ENCODE measurements at places on chromosomes 1 and 21.

DNA sequence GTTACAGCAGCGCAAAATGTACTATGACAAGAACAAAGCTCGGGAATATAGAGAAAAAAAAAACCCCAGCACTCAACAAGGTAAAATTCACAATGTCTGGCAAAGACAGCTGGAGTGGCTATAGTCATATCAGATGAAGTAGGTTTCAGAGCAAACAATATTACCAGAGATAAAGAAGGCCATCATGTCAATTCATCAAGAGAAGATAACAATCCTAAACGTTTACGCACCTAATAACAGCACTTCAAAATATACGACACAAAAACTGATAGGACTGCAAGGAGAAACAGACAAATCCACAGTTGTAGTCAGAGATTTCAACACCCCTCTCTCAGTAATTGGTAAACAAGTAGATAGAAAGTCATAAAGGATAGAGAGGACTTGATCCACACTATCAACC, 455.2 kb downstream of the PTPRU start:
- DNase-seq: no peak

DNA sequence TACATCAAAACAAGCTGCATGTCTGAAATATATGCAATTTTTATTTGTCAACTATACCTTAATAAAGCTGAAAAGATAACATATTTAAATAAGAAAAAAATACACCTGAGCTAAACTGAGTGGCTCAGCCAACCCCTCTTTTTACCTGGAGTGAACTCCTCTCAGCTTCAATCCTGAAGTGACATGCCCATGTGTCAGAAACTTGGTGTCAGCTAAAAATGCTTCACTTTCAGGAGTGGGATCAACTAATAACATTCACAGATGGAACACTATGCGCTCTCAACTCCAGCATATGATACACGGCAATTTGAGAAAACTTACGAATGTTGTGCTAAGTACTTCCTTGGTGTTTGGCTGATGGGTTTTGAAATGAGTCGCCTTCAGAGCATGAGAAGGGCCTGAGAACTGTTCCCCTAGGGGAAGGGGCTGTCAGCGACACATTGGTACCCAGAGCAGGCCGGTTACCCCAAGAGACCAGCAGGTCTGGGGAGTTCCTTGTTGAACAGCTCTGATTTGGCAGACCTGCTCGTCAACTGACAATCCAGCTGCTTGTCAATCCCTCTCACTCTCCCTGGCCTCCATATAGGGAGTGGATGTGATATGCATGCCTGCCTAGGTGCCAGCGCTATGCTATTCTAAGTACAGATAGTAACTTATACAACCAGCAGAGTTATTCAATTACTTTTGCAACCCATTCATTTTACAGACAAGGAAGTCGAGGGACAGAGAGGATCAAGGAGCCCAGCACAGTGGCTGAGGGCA, 267.7 kb downstream of the PCP4 start:
- DNase-seq: no peak

- DNase-seq: no peak
These were observed 44.9 kb upstream of the APOBEC4 start for GRCh38 chr1:183697814-183698590.

DNA sequence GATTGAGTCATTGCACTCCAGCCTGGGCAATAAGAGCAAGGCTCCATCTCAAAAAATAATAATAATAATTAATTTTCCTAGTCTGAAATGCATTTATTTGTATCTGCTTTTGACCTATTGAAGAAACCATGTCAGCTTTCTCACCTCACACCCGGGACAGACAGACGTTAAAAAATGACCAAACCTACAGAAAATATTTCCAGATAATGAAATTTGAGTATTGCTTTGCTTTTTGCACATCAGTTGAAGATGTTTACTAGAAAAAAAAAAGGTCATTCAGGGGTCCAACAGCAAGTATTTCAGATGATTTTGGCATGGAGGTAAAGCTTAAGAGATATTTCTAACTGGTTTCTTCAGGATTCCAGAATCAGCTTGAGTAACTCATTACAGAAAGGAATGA, at the start of gene OR6K6:
Gene OR6K6, plus strand, starts transcription at position 301 of the 400 bp plus-strand sequence. CDS start 168 bp downstream, outside the sequence.
- no peak for DNase-seq

DNA sequence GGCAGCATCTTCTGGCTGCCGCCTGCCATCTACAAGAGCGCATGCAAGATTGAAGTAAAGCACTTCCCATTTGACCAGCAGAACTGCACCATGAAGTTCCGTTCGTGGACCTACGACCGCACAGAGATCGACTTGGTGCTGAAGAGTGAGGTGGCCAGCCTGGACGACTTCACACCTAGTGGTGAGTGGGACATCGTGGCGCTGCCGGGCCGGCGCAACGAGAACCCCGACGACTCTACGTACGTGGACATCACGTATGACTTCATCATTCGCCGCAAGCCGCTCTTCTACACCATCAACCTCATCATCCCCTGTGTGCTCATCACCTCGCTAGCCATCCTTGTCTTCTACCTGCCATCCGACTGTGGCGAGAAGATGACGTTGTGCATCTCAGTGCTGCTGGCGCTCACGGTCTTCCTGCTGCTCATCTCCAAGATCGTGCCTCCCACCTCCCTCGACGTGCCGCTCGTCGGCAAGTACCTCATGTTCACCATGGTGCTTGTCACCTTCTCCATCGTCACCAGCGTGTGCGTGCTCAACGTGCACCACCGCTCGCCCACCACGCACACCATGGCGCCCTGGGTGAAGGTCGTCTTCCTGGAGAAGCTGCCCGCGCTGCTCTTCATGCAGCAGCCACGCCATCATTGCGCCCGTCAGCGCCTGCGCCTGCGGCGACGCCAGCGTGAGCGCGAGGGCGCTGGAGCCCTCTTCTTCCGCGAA, 3.8 kb downstream of the CHRNB2 start:
- DNase-seq: no peak

GRCh38 chr1:15261155-15262002, 14.4 kb downstream of the FHAD1 start:
- DNase-seq: no peak

GRCh38 chr1:85448358-85448757, 16.6 kb downstream of the DDAH1 start:
- DNase-seq: no peak

DNA sequence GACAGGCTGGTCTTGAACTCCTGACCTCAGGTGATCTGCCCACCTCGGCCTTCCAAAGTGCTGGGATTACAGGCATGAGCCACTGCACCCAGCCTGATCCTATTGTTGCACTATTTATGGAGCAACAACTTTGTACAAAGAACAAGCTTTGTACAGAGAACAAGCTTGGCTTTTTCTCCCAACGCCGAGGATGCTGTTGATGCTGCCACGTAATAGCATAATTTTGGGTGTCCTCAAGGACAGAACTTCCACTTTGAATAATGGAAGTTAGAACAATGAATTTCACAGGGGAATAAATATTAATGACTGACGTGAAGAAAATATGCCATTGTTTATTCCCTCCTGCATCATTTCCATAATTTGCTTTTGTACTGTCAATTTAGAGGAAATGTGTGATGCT, 12.8 kb upstream of the RBP7 start:
- no peak for DNase-seq

DNA sequence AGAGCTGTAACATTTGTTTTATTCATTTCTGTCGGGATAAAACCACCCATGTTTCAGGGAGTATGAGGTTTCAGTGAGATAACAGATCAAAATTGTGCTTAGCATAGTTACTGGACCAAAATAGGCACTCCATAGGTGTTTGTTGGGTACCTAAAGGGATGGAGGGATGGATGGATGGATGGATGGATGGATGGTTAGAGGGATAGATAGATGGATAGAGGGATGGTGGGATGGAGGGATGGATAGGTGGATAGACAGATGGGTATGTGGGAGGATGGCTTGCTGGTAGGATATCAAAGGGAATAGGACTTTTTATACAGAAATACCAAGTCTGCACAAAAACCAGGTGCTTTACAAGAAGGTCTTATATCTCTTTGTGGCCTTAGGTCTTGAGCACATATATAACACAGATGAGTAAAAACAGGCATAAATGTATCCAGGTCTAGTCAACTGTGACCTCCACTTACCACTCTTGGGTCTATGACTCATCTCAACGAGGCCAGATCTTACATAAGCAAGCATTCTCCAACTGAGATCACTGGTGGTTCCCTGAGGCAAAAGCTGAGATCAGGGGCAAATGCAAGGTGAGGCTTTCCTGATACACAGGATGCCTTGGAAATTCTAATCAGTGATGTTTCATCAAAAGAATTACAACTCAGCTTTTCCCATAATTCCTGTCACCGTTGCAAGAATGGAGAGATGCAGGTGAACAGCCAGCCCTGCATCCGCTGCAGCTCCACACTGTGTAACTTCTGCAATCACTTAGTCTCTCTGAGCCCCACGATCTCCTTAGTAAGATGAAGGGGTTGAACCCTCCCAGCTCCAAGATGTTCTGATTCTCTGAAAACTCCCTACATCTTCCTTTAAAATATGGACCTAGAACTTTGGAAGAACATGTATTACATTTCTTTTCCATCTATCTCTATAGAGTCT, 32.0 kb downstream of the PTAFR start:
- DNase-seq: no peak

DNA sequence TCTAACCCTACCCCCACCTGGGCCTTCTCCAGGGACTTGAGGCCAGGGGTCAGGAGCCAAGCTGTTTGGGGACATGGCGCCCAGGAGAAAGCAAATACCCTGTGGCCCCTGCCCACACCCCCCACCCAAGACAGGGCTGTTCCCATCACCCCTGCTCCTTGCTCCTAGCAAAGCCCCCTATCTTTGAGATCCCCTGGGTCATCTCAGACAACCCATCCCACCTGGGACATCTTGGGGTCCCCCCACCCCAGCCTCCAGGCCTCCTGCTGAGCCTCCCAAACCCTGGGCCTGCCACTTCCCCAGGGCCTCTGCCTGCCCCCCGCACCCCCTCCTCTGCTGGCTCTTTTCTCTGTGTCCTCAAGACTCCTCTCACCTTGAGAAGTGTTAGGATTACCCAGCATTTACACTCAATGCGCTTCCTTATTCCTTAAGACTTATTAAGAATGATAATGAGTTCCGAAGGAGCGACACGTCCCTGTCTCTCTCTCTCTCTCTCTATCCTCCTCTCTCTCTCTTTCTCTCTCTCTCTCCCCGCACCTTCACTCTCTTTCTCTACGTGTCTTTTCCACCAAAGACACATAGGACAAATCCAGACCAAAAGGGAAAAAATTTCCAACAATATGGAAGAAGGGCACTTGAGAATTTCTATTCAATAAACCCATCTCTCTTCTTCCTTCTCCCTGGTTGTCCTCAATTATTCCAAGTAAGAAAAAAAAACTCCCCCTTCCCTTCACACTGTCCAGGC, 7.2 kb downstream of the CASZ1 start:
- DNase-seq: no peak

DNA sequence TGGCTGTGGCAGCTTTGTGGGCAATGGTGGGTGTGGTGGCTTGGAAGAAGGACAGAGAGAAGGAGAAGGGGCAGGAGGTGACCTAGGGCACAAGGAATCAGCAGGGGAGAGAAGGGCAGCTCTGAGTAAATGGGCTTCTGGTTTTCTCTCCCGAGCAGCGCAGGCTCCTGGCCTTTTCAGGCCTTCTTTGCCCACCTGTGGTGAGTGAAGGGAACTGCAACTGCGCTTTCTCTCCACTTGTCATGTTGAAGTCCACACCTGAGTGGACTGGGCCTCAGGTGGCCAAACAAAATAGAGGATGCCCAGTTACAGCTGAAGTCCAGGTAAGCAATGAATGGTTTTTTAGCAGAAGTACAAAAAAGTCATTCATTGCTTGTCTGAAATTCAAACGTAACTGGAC, 29.4 kb upstream of the KCNA10 start:
- DNase-seq: no peak

DNA sequence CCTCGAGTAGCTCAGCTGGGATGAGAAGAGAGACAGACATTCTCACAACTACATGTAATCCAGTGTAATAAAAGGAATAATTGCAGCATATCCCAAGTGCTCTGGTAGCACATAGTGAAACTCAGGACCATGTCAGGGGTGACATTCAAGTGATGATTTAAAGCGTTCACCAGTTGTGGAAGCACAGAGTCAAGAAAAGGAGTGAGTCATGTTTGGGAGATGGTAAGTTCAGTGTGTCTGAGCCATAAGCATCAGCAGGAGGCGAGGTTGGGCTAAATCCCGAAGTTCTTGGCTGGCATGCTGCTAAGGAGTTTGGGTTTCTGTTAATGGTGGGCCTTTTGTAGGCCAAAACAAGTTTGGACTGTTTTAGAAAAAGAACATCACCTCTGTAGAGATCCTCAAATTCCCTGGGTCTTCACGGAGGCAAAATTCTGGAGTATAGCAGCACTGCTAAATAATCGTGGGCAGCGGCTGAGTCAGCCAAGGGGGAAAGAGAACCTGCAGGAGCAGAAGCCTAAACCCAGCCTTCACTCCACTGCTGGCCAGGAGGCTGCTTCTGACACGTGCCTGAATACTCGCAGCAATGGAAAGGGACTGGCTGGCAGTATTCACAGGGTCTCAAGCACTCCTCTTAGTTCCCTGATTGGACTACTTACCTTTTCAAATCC, 7.2 kb upstream of the NHLH1 start:
- DNase-seq: no peak

GRCh38 chr21:41970106-41970391, 16.2 kb upstream of the C2CD2 start:
- DNase-seq: no peak

DNA sequence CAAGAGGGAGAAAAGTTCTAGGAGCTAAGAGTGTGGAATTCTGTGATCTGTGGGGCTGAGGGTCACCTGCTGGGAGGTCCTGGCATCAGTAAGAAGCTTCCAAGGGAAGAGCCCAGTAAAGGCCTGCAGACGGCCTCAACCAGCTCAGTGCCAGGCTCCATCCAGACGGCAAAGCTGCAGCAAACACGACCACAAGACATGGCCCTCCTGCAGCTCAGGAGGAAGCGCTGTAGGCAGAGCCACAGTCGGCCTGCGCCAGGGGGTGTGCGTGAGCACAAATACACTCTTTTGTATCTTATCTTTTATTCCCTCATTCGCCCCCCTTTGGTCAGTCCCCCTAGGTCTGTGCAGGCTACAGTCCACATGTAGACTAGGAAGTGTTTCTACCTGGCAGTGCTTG, 13.4 kb downstream of the C1orf174 start:
- no peak for DNase-seq

GRCh38 chr1:227885648-227886502, 61.9 kb downstream of the WNT9A start:
- DNase-seq: no peak

DNA sequence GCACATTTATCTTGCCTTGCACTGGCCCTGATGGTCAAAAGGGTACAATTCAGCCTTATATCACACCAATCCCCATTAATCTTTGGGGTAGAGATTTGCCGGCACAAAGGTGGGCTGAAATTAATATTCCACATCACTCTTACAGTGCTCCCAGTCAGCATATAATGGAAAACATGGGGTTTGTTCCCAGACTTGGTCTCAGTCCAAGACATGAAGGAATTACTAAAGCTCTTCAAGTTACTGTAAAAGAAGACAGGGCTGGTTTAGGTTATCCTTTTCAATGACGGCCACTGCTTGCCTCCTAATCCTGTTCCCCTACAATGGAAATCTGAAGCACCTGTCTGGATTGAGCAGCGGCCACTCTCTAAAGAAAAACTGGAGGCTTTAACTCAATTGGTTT, 160.7 kb downstream of the IER5 start:
- DNase-seq: no peak

GRCh38 chr21:32538147-32538792, 47.1 kb downstream of the TCP10L start:
- no peak for DNase-seq

All from stimulated activated CD4-positive, alpha-beta T cell treated with anti-CD3 and anti-CD28 coated beads, Interleukin-12 subunit alpha, Interleukin-12 subunit beta, amount 100 ng/mL, for 4 hours (primary cell).